ENCODE measurements at places on chromosomes 3 and 15.

- DNase-seq = no peak
Observed at GRCh38 chr3:17195192-17195611, 310.4 kb downstream of the PLCL2 start.

DNA sequence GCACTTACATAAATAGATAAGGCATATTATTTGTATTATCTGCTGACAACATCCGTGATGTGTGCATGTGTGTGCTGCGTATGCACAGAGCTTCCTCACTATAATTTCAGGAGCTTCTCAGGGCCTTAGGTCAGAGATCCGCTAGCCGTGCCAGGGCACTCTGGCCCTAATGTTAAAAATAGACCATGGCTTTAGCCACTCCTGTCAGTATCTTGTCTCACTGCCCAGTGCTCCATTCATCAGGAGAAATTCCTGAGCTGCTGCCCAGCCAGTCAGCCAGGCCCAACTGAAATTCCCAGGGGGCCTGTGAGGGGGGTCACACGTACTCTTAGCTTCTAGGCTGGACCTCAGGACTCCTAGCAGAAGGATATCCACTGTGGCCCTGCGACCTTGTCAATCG, 70.0 kb upstream of the ABHD2 start:
- no peak for DNase-seq

DNA sequence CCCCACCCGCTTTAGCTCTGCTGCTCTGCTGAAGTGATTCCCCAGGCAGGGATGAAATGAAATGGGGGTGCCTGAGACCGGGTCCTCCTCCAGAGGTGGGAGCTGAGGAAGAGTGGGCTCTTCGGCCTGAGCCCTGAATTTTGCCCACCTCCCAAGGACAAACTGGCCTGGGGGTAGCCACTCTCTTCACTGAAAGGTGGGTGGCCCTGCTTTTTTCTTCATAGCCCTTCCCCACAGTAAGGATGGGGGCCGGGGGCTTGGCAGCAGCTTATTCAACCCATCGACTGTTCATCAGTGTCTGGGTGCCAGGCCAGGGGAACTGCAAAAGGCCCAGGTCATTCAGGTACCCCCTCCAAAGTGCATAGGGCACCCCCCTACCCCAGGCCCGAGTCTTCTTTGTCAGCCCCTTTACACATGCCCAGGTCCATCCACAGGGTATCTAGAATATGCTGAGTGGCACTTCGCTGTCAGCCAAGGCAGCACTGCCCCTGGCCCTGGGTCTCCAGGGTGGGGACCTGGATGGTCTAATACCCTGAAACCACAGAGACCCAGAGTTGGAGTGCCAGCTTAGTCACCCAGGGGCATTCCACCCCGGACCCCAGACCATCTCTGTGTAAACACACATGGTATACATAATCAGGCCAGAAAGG, 7.9 kb downstream of the SCN5A start:
- DNase-seq = no peak

GRCh38 chr3:45496555-45496954, 98.0 kb upstream of the LIMD1 start:
- DNase-seq = no peak

GRCh38 chr15:34014556-34014955, 24.4 kb downstream of the AVEN start:
- DNase-seq = no peak

DNA sequence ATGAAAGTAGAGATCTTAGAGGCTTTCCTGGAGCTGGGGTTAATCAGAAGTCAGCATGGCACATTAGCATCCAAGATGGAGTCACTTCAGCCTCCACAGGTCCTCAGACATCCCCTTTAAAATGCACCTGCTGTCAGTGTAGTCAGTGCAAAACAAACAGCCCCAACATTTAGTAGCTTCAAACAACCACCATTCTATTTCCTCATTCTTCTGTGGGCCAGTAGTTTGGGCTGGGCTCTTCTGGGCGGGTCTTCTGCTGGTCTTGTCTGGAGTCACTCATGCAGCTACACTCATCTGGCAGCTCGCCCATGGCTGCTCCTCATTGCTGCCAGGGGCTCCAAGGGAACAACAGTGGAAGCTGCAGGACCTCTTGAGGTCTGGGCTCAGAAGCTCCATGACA, 99.9 kb downstream of the TLE3 start:
- no peak for DNase-seq

DNA sequence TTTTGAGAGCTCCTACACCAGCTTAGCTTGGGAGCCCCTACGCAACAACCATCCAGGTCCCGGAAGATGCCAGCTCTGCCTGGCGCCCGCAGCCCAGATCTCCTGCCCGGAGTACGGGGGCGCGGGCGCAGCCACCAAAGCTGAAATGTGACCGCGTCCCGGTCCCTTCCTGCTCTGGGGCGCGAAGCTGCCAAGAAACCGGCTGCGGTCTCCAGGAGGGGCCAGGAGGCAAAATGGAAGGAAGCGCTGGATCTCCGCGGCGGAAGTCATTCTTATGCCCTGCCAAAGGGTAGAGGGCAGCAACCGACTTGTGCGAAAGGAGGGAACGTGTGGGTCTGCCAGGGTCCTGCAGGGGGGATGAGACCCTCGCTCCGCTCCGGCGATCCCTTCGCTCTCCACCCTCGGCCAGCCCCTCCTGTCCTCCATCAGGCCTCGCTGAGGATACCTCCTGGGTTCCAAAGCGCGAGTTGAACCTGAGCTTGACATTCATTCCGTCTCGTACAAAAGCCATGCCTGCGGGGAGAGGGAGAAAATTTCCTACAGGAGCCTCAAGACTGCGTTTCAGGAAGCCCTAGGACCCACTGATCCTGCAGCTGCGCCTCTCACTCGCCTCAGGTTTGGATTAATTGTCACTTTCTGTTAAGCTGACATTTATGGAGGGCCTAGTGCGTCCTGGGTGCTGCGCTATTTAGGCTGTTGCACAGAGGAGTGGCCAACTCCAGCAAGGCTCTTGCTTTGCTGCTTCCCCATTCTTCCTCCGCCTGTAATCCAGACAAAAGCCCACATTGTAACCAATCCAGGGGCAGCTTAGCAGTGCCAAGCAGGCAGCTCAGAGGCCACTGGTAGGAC, 98.3 kb upstream of the VGLL3 start:
- DNase-seq = no peak

GRCh38 chr3:116020989-116021388, 397.7 kb downstream of the GAP43 start:
- DNase-seq = no peak

GRCh38 chr3:12662593-12663400, 1.1 kb downstream of the RAF1 start:
- peak; percentile 1 for DNase-seq

- DNase-seq = no peak
Observed at GRCh38 chr3:154783521-154783931, 296.6 kb upstream of the MME start.

GRCh38 chr3:111761309-111761795, 97.7 kb upstream of the PHLDB2 start:
- DNase-seq = no peak

DNA sequence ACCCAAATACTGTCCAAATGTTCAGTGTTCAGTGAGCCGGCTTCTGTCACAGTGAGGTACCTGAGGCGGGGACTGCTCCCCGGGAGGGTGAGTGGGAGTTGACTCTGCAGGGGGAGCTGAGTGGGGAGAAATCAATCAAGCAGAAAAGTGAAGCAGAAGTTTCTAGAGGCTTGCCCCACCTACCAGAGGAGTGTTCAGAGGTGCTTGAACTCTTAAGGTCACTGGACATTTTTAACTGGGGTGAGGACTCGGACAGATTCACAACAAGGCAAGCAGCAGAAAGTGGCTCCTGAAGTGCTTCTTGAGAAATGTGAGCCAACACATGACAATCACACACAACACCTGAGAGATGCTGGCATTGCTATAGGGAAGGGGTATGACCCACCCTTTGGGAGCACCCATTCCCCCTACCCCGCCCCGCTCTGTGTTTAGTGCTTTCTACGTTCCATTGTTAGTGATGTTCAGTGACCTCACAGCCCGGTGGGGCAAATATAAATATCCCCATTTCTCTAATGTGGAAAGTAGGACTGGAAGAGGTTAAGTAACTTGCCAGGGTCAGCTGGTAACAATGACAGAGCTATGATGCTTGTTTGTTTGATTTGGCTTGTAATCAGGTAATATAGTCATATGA, 48.6 kb upstream of the AKAP13 start:
- DNase-seq = no peak

DNA sequence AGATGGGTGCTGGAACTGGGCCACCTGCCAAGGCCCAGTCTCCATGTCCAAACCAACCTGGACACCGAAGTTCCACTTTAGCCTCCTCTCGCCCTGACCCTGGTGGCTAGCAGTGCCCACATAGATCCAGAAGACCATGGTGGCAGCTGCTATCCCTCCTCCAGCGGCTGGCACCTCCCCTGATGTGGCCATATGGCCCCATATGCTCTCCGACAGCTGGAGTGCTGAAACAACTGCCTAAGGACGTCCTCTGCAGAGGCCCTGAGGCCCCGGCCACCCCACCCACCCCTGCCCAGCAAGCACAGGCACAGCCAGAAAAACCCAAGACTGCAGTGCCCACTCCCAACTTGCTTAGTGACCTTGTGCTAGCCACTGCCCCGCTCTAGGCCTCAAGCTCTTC, 182.3 kb upstream of the LINGO1 start:
- no peak for DNase-seq

DNA sequence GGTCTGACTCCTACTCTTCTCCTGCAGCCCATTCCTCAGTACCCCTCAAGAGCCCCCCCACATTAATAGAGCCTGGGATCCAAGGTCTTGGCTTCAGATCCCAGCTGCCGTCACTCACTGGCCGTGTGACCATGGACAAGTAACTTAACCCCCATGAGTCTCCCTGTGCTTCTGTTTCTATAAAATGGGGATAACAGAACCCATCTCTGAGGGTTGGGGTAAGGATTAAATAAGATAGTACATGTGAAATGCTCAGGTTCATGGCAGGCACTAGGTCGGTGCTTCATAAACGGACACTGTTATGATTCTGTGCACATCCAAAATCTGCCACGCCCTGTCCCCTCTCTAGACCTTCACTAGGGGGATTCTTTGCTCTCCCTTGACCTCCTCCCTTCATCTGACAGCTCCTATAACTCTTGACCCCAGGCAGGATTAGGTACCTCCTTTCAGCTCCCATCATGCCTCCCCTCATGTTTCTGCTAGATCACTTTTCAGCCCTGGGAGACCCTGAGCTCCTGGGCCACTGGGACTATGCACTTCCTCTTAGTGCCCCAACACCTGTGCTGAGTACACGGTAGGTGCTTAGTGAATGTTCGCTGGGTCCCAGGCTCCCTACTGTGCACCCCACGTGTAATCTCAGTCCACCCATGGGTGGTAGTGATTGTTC, 1.5 kb downstream of the CAND2 start:
- no peak for DNase-seq

Measured in stimulated activated CD4-positive, alpha-beta T cell treated with anti-CD3 and anti-CD28 coated beads, Interleukin-12 subunit alpha, Interleukin-12 subunit beta, amount 100 ng/mL, for 24 hours (primary cell).